Midbrain (tissue), 1 donor: ENCODE measurements at places on chromosomes 3 and 15.

- no peak for DNase-seq
Observed at GRCh38 chr3:9147215-9147895, 102.1 kb downstream of the SRGAP3 start.

DNA sequence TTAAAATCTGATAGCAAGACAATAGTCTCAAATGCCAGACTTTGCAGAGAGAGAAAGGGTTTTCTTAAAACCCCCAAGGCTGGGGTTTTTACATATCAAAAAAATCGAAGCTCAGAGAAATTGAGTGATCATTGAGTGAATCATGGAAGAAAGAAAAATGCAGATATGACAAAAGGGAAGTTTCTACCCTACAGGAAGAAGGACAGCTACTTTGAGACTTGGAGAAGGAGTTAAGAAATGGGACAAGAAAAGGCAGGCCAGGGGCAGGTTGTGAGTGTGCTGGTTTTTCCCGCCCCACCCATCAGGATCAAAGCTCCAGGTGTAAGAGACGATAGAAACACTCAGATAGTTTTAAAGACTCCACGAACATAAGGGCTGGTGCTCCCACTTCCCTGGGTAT is 18.6 kb downstream of the TMEM158 start:
- DNase-seq, result no peak

GRCh38 chr3:94928921-94929320 is 866.1 kb downstream of the NSUN3 start:
- DNase-seq, result no peak

- no peak for DNase-seq
Observed at GRCh38 chr3:105614288-105615030, 247.8 kb downstream of the ALCAM start.

DNA sequence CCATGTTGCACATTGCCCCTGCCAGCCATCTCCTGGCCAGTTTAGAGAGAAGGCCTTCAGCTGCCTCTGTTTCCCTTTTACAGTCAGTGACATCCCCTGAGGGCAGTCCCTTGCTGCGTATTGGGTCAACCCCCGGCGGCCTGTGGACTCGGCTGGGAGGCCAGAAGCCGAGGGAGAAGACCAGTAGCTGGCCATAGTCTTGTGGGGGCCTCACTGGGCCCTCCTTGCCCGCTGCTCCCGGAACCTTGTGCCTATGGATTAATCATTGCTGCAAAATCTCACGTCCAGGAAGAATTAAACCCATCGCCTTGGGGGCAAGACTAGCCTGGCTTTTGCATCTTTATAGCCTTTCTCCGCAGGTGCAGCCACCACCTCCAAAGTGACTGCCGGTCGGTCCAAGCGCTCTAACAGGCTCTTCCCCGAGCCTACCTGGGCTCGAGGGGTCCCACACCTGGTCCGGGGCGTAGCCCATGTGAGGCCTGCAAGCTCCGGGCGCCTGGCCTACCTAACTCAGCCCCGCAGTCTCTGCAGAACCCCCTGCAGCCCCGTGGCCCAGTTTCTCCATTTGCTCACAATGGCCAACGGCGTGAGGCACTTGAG is 870 bp upstream of the CHAC1 start:
- DNase-seq, result no peak

GRCh38 chr3:195133013-195133412 is 137.9 kb downstream of the XXYLT1 start:
- DNase-seq, result no peak

DNA sequence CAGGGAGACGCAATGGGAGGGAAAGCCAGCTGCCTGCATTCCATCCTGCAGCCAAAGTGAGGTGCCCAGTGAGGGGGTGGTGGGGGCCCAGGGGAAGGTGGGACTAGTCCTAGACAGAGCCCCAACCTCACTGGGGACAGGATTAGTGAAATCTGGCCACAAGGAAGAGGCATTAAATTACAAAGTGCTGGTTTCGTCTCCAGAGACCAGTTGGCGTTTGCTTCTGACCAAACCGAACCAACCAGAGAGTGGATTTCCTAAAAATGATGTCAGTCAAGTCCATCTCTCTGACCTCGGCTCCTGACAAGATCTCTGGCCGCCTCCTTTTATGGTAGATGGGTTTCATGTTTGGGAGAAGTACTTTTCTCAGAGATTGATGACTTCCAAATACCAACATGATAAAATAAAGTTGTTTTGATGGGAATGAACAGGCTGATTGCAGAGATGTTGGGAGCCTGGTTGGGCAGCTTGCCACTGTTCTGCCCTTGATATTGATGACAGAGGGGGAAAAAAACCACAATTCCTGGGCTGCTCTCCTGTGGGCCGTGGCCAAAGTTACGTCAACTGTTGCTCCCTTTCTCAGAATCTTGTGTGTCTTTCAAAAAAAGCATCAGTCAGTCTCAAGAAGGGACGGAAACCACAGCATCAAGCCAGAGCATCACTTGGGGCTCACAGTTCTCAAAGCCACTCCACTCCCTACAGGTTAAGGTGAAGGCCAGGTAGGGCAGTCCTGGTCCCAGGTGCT is 24.6 kb downstream of the ITGA11 start:
- no peak for DNase-seq

- DNase-seq, result no peak
Observed at GRCh38 chr15:74821091-74821789, 5.2 kb upstream of the CPLX3 start.

DNA sequence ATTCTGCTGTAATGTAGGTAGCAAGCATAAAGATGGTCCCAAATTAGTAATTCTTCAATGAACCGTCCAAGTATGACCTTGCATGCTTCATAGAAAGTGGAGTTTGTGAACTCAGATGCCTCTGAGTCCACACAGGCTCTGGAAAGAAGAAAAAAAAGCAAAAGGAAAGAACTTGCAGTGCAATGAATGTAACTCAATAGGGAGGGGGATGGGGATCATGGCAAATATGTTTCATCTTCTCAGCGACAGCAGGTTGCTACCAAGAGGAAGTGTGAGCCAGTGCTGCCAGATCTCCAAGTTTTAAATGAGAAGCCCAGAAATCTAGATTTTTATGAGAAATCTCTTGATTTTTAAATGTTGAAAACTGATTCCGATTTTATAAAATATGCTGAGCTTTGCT is 50.3 kb downstream of the IL20RB start:
- no peak for DNase-seq

DNA sequence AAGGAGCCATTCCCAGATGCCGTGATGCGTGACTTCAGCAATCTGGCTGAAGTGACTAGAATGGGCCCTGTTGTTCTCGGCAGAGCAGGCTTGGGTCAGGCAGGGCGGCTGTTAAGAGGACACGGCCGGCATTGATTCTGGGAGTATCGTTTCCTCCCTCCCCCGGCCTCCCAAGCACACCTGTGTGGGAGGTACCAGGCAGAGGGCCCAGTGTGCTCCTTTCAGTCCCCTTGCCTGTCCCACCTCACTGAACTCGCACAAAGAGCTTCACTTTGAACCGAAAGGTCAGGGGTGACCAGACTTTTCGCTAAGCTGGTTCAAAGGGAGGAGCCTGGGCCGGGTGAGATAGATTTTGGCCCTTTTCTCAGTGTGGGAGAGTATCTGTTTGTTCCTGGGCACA is 92.7 kb downstream of the CEMIP start:
- no peak for DNase-seq
